AG04449 (cell line): ENCODE measurements at places on chromosomes 12 and 14.

DNA sequence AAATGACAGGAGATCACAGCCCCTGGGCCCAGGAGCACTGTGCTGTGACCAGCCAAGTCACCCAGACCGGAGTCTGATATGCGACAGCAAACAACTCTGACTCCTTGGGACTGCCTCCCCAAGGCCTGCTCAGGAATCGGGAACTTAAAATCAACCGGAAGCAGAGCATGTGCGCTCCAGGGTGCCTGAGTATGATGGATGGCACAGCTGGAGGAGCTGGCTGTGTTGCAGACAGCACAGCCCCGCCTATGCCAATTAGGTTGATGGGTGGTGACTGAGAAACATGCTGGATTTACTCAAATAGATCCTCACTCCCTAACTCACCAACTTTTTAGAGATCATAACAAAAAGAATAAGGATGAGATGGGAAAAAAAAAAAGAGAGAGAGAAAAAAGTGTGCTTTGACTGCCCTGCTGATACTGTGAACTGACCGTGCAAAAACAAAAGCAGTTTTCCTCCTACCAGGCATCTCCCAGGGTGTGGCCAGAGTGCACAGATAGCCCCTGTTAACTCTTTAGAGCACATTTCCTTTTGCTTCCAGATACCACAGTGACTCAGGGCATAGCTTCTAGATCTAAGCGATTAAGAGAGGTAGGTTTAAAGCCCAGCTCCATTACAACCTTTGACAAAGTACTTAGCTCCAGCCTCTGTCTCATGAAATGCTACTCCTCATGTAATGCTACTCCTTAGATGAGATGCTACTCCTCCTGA lies 27.4 kb upstream of the STON2 start:
- DNase-seq: no peak

GRCh38 chr14:43169722-43170121 lies 1337.4 kb downstream of the FSCB start:
- no peak for DNase-seq

GRCh38 chr14:43087666-43088065 lies 1419.4 kb downstream of the FSCB start:
- DNase-seq: no peak

GRCh38 chr14:68977180-68977717 lies 1.9 kb downstream of the ACTN1 start:
- DNase-seq: no peak

GRCh38 chr12:65895759-65896656 lies 71.7 kb downstream of the HMGA2 start:
- DNase-seq: no peak

GRCh38 chr12:45292486-45293195 lies 76.7 kb downstream of the ANO6 start:
- no peak for DNase-seq

- no peak for DNase-seq
These were observed 226.8 kb downstream of the C12orf42 start for GRCh38 chr12:103268831-103269514.

GRCh38 chr12:32450363-32450762 lies 51.0 kb downstream of the FGD4 start:
- DNase-seq: no peak

DNA sequence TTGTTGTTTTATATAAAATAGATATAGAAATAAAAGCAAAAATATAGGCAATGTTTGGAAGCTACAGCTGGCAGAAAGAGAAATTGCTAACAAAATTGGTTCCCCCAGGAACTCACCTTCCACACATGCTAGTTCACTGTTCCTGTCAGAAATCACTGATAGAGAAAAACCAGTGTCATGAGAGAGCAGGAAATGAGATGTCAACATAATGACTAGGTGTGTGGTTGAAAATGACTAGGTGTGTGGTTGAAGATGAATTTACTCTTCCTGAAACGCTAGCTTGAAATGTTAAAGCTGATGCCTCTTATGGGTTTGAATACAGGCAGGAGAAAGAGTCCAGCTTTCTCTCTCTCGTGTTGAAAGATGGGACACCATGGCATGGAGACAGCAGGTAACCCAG lies 216.3 kb downstream of the C12orf42 start:
- no peak for DNase-seq

DNA sequence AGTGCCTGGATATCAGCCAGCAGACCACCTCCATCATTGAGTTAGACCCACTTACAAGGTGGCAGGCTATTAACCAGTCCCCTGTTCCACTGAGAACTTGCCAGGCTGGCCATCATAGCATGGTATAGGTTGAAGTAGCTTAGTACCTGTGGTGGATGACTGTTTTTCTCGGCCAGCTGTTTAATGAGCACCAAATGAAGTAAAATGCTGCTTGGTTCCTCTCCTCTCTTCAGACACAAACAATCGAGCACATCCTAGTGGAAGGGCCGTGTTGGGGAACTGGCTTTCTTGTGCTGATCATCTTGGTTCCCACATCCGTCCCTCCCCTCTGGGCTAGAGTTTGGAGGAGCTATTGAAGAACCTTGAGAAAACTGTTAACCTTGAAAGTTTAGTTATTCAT lies 486.2 kb downstream of the RAD51B start:
- no peak for DNase-seq

- no peak for DNase-seq
These were observed 21.7 kb downstream of the RACGAP1 start for GRCh38 chr12:50003595-50003994.

- DNase-seq: no peak
These were observed 26.0 kb upstream of the PTGR2 start for GRCh38 chr14:73825551-73826188.

GRCh38 chr12:67797185-67797741 lies 148.7 kb downstream of the DYRK2 start:
- DNase-seq: no peak

- DNase-seq: no peak
These were observed 13.5 kb downstream of the OR2AP1 start for GRCh38 chr12:55585817-55586216.

GRCh38 chr14:99260587-99261551 lies 11.1 kb downstream of the BCL11B start:
- no peak for DNase-seq

DNA sequence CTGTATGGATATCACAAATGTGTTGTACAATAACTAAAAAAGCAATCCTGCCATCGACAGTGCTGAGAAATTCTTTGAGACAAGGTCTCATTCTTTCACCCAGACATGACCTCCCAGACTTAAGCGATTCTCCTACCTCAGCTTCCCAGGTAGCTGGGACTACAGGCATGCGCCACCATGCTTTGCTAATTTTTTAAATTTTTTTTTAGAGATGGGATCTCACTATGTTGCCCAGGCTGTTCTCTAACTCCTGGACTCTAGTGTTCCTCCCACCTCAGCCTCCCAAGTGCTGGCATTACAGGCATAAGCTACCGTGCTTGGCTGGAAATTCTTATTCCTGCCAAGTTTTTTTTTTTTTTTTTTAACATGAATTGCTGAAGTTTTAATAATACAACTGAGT lies 16.5 kb upstream of the NOXRED1 start:
- DNase-seq: no peak

GRCh38 chr12:12403264-12404248 lies 46.7 kb downstream of the BORCS5 start:
- DNase-seq: no peak

DNA sequence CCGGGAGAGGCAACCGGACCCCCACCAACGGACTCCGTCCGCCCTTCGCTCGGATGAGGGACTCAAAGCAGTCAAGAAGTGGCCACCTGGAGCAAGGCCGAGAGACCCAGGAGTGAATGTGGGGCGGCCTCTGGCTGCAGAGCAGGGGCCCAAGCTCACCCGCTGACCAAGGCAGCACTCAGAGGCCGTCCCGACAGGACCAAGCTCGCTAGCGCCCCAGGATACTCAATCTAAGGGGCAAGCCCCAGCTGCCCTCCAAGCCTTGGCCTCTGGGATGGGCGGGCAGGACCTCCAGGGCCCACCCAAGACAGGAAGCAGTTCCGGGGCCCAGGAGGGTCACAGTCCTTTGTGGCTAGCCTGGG lies 936 bp downstream of the AKT1 start:
- DNase-seq: no peak

DNA sequence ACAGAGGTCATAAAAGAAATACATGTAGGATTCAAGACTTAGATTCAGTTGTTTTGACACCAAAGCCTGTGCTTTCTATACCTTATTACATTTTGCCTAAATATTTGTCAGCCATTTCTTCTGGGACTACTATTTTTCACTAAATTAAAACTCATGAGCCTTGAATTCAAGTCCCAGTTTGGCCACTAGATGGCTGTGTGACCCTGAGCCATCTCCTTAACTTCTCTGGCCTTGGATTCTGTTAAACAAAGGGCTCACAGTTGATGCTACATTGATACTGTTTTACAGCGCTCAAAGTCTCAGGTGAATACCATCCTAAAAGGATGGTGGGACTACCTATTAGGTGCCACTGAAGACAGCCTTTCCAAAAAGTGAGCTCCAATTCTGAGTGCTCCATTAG lies 39.6 kb upstream of the CCDC198 start:
- no peak for DNase-seq

DNA sequence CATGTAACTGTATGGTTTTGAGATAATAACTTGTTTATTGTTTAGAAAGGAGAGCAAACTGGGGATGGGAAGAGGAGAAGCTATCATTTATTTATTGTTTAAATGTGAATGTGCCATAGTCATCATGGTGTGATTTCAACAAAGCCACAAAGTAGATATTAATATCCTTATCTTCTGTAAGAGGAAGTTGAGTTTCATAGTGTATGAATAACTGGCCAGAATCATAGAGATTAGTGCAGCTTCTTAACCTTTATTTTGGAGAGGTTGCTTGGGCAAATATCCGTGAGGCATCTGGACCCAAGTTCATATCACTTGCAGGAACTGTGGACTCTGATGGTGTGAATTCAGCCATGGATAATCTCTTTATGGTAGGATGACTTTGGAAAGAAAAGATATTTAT lies 26.8 kb upstream of the LYZ start:
- DNase-seq: no peak

GRCh38 chr12:58860788-58861240 lies 59.5 kb downstream of the LRIG3 start:
- DNase-seq: no peak

DNA sequence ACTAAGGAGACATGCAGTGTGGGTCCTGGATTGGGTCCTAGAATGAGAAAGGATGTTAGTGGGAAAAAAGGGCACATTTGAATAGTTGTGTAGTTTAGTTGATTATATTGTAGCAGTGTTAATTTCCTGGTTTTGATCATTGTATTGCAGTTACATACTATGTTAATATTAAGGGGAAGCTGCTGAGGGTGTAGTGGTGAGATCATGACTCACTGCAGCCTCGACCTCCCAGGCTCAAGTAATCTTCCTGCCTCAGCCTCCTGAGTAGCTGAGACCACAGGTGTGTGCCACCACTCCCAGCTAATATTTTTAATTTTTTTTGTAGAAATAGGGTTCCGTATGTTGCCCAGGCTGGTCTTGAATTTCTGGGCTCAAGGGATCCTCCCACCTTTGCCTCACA lies 21.7 kb downstream of the BORCS5 start:
- no peak for DNase-seq

DNA sequence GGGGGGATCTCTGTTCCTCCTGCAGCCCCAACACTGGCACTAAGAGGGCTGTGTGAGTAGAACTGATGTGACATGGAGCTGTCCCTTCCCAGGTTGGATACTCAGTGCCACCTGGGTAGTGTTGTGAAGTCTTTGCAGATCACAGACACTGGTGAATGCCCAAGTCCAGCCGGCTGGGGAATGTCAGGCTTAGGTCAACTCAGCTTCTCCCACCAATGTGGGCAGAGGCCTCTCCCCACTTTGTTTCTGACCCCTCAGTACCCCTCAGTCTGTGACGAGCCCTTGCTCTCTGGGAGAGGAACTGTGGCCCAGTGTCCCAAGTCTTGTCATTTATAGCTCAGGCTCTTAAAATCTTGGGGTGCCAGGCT lies 11.3 kb downstream of the SLC25A29 start:
- DNase-seq: no peak

- no peak for DNase-seq
These were observed 40.3 kb upstream of the SMOC1 start for GRCh38 chr14:69838881-69839416.

DNA sequence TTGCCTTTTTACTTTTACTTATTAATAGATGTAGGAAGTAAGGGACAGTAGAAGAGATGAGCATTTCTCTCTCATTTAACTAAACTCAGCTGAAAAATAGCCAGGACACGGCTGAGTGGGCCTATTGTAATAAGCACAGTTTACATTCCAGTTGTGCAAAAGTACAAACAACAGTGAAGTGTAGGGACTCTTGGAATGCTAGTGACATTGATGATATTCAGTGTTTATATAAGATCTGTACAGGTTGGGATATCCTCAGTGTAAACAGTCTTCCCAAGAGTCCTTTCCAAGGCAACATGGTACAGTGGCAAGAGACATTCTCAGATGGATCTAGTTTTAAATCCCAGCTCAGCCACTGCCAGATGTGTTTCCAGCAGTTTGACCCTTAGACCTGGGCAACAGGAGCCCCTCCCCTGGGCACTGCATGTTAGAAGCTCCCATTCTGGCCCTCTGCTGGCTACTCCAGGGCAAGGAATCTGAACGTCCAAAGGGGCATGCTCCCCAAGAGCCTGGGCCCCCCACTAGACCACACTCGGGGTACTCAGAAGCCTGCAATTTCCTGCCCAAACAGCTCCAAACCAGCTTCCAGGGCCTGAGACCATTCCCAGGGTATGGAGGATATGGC lies 55.3 kb downstream of the STAB2 start:
- no peak for DNase-seq

GRCh38 chr14:88611878-88612277 lies 49.0 kb downstream of the ZC3H14 start:
- no peak for DNase-seq

DNA sequence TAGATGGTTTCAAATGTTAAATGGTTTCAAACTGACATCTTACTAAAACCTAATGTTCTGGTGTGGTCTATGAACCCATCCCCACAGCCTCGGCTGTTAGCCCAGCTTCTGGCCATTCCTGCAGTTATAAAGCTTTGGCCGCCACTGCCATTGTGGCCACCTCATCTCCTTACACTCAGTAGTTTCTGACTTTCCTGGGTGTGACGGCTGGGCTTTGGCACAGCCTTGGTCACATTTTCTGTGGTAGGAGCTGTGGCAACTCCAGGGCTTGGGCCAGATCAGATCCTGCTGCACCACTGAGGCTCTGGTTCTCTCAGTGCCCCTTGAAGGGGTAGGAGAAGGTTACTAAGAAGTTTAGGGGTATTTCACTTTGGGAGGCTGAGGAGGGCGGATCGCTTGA lies 84.2 kb upstream of the STXBP6 start:
- no peak for DNase-seq

GRCh38 chr14:56580221-56580711 lies 668 bp downstream of the TMEM260 start:
- DNase-seq: no peak

DNA sequence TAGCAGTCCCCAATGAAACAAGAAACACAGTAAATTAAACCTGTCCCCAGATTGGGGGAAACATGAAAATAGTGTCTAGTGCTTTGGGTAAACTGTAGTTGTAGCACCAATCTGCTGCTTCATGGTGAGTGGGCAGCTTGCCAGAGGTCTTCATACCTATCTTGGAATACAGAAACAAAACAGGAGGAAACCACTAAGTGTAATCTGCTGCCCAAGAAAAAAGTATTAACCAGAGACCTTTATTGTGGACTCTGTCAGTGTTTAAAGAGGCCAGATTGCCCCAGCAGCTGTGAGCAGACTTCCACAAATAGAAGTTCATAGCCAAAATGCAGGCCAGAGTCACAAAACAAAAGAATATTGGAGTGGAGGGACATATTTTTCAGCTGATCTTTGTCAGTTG lies 2.3 kb downstream of the ISCU start:
- no peak for DNase-seq

- DNase-seq: no peak
These were observed 49.2 kb downstream of the PTPN21 start for GRCh38 chr14:88505621-88506020.
